Activated naive CD8-positive, alpha-beta T cell treated with anti-CD3 and anti-CD28 coated beads, Interleukin-2, amount 50 U/mL, for 24 hours (primary cell): ENCODE measurements at places on chromosomes 7 and 10.

GRCh38 chr7:56495165-56495564 lies 378.9 kb upstream of the NUPR2 start:
- no peak for DNase-seq

- no peak for DNase-seq
Measured at GRCh38 chr7:111678986-111679385, 116.7 kb upstream of the IMMP2L start.

GRCh38 chr7:55438757-55439525 lies 73.8 kb downstream of the LANCL2 start:
- DNase-seq, result no peak

- DNase-seq, result no peak
Measured at GRCh38 chr10:45581582-45582385, 90.8 kb downstream of the ZFAND4 start.

DNA sequence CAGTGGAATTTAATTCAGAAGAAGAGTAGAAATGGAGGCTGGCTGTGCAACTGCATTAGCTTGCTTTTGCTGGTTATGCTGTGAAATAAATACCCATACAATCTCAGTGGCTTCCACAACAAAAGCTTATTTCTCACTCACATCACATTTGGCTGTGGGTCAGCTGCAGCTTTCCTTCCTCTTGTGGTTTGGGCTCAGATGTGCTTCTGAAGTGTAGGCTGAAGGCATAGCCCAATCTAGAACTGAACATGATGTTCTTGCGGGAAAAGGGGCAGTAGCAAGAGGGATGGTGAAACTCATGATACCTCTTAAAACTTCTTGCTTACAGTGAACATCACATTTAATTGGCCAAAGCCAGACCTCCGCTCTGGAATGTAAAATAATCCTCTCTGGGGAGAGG lies 119.9 kb downstream of the HECW1 start:
- no peak for DNase-seq

- DNase-seq, result no peak
Measured at GRCh38 chr7:150753239-150753638, 16.0 kb downstream of the GIMAP5 start.

DNA sequence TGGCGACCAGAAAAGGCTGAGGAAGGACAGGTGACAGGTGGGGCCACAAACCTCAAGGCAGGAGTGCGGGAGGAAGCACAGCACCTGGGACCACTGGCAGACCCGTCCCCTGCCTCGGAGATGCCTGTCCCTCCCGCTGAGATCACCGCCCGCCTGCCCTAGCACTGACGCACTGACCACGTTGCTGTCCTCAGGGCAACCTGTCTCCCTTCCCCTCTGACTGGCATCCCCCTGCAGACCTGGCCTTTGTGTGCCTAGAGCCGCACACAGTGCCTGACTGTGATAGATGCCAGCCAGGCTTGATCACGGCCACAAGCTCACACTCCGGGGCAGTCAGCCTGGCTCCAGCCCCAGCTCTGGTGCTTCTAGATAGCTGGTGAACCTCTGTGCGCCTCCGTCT lies 58.4 kb upstream of the EN2 start:
- no peak for DNase-seq
